Prostate gland (tissue), 2 donors: ENCODE measurements at places on chromosomes 2 and 18. TPM values are rescaled to one million over a fixed set of nuclear protein-coding genes. Genes with fewer than 3 reads are reported as not detected.

DNA sequence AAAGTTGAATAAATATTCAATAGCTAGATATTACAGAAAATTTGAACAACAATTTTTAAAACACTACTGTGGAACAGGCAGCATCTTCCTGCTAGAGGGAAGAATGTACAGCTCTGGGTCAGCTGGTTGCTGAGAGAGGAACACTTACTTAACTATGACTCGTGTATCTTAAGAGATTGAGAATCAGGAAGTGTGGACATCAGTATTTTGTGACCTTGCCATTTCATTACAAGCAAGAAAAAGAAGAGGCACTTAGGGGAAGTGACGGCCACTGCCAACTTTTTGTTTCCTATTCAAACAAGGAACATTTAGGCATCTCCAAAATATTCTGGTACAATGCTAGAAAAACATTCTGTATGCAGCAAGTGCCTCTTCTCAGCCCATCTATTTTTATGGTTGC lies 45.9 kb downstream of the ITPRID2 start:
- no peaks in the 10 kb centered on the region for H3K27me3 ChIP-seq
- no peaks in the 10 kb centered on the region for H3K4me1 ChIP-seq
- DNase-seq, result no peak
- no peak overlapping the region for H3K27ac ChIP-seq
- H3K4me3 ChIP-seq, result no peak overlapping the region

DNA sequence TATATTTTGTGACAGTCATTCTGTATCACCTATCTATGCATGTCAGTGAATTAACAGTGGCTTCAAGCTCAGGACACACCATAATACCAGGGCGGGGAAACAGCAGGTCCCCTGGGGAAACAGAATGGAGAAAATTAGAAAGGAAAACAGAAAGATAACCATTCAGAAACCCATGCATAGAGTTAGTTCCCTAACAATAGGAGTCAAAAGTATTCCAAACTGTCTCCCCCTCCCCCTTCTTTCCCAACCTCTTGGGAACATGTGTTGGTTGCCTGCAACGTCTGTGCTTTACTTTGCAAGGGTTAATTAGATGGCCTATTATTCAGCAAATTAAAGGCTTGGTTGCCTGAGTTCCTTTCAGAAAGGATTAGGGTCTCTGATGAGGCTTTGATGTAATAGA lies 176.4 kb downstream of the MYO3B start:
- H3K27me3 ChIP-seq, result no peaks in the 10 kb centered on the region
- no peak overlapping the region for H3K4me3 ChIP-seq
- H3K36me3 ChIP-seq, result no peaks in the 10 kb centered on the region
- DNase-seq, result no peak
- no peak overlapping the region for H3K27ac ChIP-seq

Gene ASB18
- not detected for total RNA-seq

GRCh38 chr2:203021991-203022390 lies 7.3 kb downstream of the NBEAL1 start:
- H3K27me3 ChIP-seq, result no peaks in the 10 kb centered on the region
- no peaks in the 10 kb centered on the region for H3K4me1 ChIP-seq
- no peak for DNase-seq
- H3K4me3 ChIP-seq, result no peak overlapping the region

DNA sequence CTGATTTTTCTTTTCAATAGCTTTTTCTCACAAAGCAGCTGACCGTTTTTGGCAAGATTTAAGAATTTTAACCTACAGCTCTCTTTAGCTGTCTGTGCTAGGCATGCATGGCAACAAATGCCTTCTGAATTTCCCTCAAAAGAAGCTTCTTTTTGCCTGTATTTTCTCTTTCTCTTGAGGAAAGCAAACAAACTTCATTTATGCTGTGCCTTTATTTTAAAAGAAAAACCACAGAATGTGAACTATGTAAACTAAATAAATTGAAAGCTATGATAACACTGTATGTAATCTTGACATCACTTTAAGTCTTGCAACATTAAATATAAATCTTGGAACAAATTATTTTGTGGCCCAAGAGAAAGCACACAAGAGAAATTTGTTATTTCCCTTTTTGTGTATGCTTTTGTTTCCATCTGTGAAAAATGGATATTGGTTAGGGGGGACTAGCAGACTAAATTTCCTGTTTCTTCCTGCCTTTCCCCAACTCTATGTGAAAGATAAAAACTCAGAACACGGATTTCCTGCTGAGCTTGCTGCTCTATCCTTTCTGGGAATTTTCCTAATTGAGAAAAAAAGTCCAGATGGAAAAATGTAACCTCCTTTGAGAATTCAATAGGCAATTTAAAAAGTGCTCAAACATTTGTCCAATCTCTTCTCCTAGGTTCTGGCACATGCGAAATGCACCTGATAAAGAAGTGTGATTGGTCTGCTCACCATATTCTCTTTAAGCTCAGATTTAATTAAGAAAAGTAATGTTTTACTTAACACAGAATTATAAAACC lies 20.9 kb upstream of the TFPI start:
- no peaks in the 10 kb centered on the region for H3K36me3 ChIP-seq
- H3K27ac ChIP-seq, result no peak overlapping the region
- H3K4me1 ChIP-seq, result no peaks in the 10 kb centered on the region
- H3K4me3 ChIP-seq, result no peak overlapping the region

Gene LYPD6B
- 17.8 TPM for total RNA-seq

Gene GLB1L
- 25.0 TPM for total RNA-seq

- H3K27ac ChIP-seq, result no peak overlapping the region
- no peak overlapping the region for H3K4me3 ChIP-seq
- no peak for DNase-seq
- no peaks in the 10 kb centered on the region for H3K4me1 ChIP-seq
- no peaks in the 10 kb centered on the region for H3K27me3 ChIP-seq
- H3K36me3 ChIP-seq, result no peaks in the 10 kb centered on the region
These were observed 134.0 kb upstream of the LYPD1 start for GRCh38 chr2:132804051-132804450.

Gene CIB4
- total RNA-seq, result not detected

DNA sequence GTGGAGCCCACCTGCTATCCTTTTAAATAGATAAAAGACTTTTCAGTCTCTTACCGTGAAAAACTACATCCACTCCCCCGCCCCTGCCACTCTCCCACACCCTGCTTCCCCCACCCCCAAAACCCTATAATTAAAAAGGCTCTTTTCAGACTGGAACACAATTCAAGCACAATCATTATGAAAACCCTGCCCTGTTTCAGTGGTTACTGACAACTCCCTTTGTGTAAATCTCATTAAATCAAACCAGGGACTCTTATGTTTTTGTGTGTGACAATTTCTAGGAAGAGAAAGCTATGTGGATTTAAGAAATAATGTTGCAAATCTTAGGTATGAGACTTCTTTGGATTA lies 21.0 kb upstream of the ZNF532 start:
- H3K27ac ChIP-seq, result peak overlapping the region; percentile 26
- H3K27me3 ChIP-seq, result no peaks in the 10 kb centered on the region
- no peaks in the 10 kb centered on the region for H3K4me1 ChIP-seq
- H3K4me3 ChIP-seq, result no peak overlapping the region
- no peak for DNase-seq
- no peaks in the 10 kb centered on the region for H3K36me3 ChIP-seq

- no peak overlapping the region for H3K4me3 ChIP-seq
- no peaks in the 10 kb centered on the region for H3K27me3 ChIP-seq
- H3K27ac ChIP-seq, result no peak overlapping the region
- DNase-seq, result no peak
- H3K4me1 ChIP-seq, result no peaks in the 10 kb centered on the region
These were observed 6.1 kb downstream of the AGXT start for GRCh38 chr2:240874715-240875227.

DNA sequence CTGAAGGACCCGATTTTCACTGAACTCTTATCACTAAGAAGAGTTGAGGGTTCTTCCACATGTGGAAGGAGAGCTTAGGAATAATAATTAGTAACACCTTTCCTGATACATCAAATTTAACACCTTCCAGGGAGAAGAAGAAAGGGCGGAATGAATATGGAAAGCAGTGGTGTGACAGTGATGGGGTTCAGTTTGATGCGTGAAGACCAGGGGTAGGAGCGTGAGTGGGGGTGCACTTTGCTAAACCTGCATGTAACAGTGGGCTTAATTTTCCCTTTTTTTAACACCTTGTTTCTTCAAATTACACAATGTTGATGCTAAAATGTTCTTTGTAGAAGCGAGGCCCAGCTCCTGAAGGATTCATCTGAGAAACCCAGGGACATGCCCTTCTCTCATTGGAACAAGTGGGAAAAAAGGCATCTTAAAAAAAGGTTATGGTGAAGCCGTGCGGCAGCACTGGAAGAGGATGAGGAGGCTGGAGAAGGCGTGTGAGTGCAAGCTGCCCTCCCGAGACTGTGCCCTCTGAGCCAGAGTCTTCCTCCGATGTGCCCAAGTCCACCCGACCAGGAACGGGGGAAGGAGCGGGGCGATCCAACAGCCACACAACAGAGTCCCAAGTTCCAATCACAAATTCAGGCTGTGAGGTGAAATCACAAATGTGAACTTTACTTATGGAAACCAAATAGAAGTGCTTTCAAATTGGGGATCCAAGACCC lies 80.8 kb downstream of the MBP start:
- DNase-seq, result no peak
- H3K36me3 ChIP-seq, result no peaks in the 10 kb centered on the region
- no peaks in the 10 kb centered on the region for H3K27me3 ChIP-seq
- no peak overlapping the region for H3K4me3 ChIP-seq
- H3K4me1 ChIP-seq, result no peaks in the 10 kb centered on the region

Gene KHK
- total RNA-seq, result 7.0 TPM

- H3K27ac ChIP-seq, result no peak overlapping the region
- DNase-seq, result no peak
- H3K27me3 ChIP-seq, result no peaks in the 10 kb centered on the region
- no peaks in the 10 kb centered on the region for H3K4me1 ChIP-seq
These were observed 279.2 kb downstream of the PTPRM start for GRCh38 chr18:7846335-7846734.

GRCh38 chr2:239534581-239535412 lies 134.0 kb upstream of the HDAC4 start:
- no peak for DNase-seq
- H3K36me3 ChIP-seq, result no peaks in the 10 kb centered on the region
- no peaks in the 10 kb centered on the region for H3K4me1 ChIP-seq
- H3K4me3 ChIP-seq, result no peak overlapping the region
- peaks cover 3% of the 10 kb centered on the region for H3K27me3 ChIP-seq
- no peak overlapping the region for H3K27ac ChIP-seq

- no peak for DNase-seq
- H3K27ac ChIP-seq, result no peak overlapping the region
- no peaks in the 10 kb centered on the region for H3K36me3 ChIP-seq
These were observed 41.3 kb upstream of the PCBP1 start for GRCh38 chr2:70045932-70046331.

DNA sequence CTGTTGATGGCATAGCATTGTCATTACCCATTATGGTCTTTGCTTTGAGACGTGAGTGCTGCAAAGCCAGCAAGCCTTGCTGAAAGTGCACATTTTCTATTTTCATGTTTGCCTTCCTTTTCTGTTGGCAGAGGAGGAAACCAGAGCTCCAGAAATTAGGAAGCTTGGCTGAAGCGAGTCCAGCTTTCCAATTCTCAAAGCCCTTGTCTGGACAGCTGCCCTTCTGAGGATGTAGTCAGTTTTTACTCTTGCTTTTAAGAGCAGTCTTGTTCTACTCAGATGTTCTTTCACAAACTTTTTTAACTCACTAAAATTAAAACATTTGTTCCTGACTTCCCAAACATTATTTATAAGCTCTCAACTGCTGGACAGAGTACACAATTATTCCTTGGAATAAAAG lies 93.8 kb downstream of the ICOS start:
- H3K4me3 ChIP-seq, result no peak overlapping the region
- no peaks in the 10 kb centered on the region for H3K36me3 ChIP-seq
- H3K27ac ChIP-seq, result no peak overlapping the region
- H3K27me3 ChIP-seq, result no peaks in the 10 kb centered on the region
- DNase-seq, result no peak
- no peaks in the 10 kb centered on the region for H3K4me1 ChIP-seq

- no peak overlapping the region for H3K4me3 ChIP-seq
- H3K36me3 ChIP-seq, result no peaks in the 10 kb centered on the region
- H3K27me3 ChIP-seq, result no peaks in the 10 kb centered on the region
- no peaks in the 10 kb centered on the region for H3K4me1 ChIP-seq
- no peak overlapping the region for H3K27ac ChIP-seq
- DNase-seq, result no peak
These were observed 1136.0 kb downstream of the SUCLG1 start for GRCh38 chr2:83323038-83323437.

Gene SERPINB11
- total RNA-seq, result 10.3 TPM

Gene CBLN2
- 1.7 TPM for total RNA-seq

DNA sequence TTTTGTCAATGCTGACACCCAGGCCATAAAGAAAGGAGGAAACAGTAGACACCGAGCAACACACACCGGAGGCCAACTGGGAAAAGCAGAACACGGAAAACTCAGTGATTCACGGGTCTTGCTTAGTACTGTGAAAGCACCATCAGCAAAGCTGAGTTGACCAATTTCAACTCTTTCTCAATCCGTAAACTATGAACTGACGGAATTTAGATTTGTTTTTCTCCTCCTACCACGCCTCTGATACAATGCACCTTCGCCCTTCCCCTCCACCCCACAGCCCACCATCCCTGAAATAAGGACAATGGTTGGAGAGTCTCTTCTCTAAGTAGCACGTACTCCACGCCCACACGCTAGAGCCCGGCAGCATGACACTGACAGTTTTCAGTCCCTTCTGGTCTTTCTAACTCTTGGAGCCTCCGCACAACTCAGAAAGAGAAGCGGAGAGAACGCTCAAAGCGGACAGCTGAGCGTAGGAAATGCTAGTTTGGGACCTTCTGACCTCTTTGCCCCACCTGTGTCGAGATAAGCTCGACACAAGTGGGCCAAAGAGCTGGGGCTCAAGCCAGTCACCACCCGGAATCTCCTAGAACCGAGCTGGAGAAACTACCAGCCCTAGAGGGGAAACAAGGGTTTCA lies 669 bp downstream of the LNPK start:
- peak overlapping the region; percentile 82 for H3K27ac ChIP-seq
- DNase-seq, result peak; percentile 28
- no peaks in the 10 kb centered on the region for H3K36me3 ChIP-seq
- H3K4me3 ChIP-seq, result peak overlapping the region; percentile 74
- no peaks in the 10 kb centered on the region for H3K27me3 ChIP-seq

- H3K36me3 ChIP-seq, result no peaks in the 10 kb centered on the region
- no peaks in the 10 kb centered on the region for H3K27me3 ChIP-seq
- H3K4me1 ChIP-seq, result no peaks in the 10 kb centered on the region
- no peak overlapping the region for H3K4me3 ChIP-seq
- DNase-seq, result peak; percentile 37
These were observed 21.4 kb downstream of the MGAT4A start for GRCh38 chr2:98709535-98709934.
